ENCODE measurements at places on chromosomes 1 and 21.

GRCh38 chr1:111204201-111204982 is 3.9 kb upstream of the DENND2D start:
- DNase-seq: peak; percentile 76

GRCh38 chr1:30473922-30474817 is 249.2 kb downstream of the MATN1 start:
- no peak for DNase-seq

- DNase-seq: no peak
These were observed 50.9 kb upstream of the TRABD2B start for GRCh38 chr1:48048064-48048463.

- no peak for DNase-seq
These were observed 126.4 kb downstream of the PTPRU start for GRCh38 chr1:29362764-29363163.

GRCh38 chr1:230147253-230148125 is 80.5 kb downstream of the GALNT2 start:
- no peak for DNase-seq

- DNase-seq: no peak
These were observed 157.8 kb downstream of the VPS13D start for GRCh38 chr1:12387641-12388040.

DNA sequence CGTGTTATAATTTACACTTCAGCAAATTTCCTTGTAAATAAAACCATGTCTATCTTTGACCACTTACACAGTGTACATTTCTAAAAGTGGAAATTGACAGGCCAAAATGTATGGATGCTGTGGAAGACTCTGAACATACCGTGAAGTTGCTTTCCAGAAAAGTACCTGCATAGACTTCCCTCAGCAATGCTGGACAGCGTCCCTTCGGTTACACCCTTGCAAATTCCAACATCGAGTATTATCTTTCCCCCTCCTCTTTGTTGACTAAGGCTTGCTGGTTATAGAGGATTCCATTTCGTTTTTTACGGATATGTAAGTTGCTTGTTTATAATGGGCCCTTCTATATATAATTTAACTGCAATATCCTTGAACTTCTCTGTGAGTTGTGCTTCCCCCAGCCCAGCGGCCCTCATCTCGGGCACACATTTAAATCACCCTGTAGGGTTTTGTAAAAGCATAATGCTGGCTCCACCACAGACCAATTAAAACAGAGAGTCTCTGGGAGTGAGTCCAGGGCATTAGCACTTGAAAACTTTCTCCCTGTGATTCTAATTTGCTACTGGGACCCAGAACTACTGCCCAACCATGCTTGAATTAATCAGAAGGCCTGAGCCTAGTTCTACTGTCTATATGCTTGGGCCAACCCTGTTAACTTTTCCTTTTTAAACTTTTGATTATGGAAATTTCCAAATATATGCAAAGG is 230.3 kb downstream of the GRIK3 start:
- no peak for DNase-seq

DNA sequence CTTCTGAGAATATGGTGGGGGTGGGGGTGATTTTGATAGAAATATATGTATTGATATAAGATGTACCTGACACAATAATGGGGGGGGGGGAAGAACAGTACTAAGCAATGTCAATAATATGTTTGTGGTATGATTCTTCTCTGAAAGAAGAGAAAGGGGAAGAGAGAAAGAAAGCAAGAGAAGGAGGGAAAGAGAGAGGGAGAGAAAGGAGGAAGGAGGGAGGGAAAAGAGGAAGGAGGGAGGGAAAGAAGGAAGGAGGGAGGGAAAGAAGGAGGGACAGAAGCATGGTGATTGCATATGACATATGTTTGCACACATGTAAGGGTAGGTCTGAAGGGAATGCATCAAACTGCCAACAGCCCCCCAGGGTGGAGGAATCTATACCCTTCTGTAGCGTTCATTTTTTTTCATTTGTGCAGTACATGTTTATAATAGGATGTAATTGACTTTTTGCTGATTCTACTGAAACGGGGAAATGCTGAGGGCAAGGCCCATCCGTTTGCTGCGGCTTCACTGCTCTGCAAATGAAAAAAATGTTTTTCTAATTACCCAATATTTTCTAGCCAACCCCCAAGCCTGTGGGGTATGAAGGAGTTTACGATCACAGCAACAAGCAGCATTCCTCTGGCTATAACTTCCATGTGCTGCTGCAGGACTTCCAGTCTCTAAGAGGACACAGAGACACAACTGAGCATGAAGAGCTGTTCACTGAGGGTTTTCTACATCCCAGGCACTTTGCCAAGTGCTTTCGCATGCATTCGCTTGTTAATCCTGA is 119.3 kb upstream of the ZC3H12A start:
- no peak for DNase-seq

DNA sequence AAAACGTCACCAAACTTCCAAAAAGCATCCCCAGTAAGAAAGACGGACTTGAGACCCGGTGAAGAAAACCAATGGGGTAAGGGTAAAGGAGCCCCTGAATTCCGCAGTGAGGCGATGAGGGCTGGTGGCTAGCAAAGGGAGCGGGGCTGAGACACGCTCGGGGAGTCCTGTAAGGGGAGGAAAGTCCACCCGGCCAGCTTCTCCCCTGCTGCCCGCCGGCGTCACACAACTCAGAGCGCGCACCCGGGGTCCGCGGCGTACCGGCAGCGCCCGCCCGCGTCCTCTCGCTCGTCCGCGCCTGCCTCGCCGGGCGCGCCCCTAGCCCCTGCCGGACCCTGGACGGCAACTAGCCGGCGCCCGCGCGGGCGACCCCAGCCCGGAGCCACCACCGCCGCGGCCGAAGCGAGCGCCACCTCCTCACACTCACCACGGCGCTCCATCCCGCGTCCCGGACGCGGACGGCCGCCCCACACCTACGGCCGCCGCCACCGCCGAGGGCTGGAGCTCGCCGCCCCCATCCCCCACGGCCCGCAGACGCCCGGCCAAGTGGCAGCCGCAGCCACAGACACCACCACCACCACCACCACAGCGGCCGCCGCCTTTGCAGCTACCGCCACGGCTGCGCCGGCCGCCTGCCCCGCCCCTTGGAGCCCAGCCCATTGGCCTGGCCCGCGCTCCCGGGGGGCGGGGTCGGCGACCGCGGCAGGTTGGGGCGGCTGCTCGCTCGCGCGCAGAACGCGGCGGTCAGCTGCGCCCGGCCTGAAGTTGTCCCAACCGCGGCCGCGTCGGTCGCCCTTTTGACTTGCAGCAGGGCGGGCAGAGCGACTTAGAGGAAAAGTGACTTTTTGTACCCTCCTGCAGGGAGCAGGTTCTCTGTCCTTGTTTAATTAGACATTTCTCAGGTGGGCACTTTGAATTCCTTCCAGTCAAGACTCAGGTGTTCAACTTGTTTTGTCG is 10.0 kb upstream of the ARHGAP29 start:
- no peak for DNase-seq

- DNase-seq: no peak
These were observed 578 bp upstream of the TRIM62 start for GRCh38 chr1:33182401-33182841.

GRCh38 chr1:225299624-225300023 is 128.2 kb downstream of the LBR start:
- no peak for DNase-seq

- DNase-seq: peak; percentile 53
These were observed 21.3 kb upstream of the PGBD2 start for GRCh38 chr1:248884632-248885295.

DNA sequence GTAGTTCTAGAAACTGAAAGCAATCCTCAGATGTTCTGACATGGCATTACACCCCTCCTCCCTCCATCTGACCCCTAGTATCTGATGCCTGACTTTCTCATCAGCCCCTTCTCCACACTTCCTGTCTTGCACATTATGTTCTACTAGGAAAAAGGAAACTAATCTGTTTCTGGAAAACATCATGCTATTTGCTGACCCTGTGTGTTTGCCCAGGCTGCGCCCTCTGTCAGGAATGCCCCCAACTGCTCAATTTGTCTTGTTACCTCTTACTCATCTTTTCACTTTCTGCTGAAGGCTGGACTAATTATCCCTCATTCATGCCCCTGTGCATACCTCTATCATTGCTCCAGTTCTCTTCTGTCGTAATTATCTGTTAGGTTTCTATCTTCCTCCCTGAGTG is 37.5 kb upstream of the DAB1 start:
- DNase-seq: no peak

DNA sequence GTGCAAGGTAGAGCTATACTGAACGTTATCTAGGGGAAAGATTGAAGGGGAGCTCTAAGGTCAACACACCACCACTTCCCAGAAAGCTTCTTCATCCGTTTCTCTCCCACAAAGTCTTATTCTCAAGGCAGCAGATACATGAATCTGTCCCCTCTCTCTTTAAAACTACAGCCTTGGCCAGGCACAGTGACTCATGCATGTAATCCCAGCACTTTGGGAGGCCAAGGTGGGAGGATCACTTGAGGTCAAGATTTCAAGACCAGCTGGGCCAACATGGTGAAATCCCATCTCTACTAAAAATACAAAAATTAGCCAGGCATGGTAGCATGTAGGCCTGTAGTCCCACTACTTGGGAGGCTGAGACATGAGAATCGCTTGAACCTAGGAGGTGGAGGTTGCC is 8.1 kb downstream of the CYP4X1 start:
- no peak for DNase-seq

Data from OCI-LY7 (cell line).